Activated gamma-delta T cell (primary cell): ENCODE measurements at places on chromosomes 2 and 18.
A peak's percentile ranks its signal among the peaks of the same experiment; 100 is the strongest.

DNA sequence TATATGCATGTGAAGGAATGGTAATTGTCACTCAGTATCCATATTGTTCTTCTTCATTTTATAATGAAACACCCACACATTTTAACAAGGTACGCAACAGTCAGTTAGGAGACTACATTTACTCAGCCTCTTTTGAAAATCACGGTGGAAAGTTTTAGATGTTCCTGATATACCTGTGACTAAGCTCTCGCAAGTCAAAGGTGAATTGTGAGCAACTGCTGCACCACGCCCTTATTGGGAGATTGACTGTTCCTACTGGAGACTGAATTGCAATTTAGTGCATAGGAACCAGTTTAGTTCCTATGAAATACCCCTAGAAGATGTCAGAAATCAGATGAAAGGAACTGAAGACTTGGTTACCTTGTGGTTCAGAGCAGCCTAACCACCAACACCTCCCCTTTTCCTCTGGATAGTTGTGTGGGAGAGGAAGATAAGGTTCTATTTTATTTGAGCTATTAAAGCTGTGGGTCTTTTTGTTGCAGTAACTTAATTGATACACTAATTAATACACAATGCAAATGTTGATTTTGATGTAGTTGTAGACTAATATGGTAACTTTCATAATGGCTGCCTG is 1280.5 kb upstream of the CDH2 start:
- DNase-seq = no peak

- DNase-seq = no peak
Observed at GRCh38 chr2:38619458-38620164, 16.9 kb upstream of the HNRNPLL start.

GRCh38 chr2:206641226-206641625 is 1.1 kb upstream of the FAM237A start:
- no peak for DNase-seq

DNA sequence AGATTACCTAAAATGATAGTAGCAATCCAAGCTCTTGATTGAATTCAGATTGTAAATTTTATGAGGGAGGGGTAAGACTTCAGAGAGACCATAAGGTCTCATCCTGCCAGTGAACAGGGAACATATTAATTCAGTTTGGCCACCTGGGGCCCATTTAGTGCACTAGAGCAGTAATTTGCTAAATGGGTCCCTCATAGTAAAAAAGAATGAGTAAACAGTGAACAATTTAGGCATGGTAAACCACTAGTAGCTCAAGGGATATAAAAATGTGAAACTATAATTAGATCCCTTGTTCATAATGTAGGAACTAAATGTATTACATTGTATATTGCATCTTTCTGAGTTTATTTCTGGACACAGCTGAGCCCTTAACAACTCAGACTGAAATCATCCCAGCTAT is 4.9 kb upstream of the PHLPP1 start:
- no peak for DNase-seq

DNA sequence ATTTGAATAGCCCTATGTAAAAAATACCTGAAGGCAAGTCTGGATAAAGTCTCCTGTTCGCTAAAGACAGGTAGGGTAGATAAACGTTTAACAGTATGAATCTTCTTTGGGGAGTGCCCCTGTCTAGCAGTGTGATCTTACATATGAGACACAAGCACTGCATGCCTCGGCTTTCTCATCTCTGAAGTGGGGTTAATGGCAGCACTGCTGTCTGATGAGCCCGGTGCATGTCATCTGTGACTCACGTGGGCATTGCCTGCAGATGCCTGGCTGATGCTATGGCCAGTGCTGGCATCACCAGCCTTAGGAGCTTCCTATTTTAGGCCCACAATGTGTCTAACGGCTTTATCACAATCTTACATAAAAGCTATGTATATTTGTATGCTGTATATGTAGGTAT is 50.1 kb downstream of the GALR1 start:
- no peak for DNase-seq

DNA sequence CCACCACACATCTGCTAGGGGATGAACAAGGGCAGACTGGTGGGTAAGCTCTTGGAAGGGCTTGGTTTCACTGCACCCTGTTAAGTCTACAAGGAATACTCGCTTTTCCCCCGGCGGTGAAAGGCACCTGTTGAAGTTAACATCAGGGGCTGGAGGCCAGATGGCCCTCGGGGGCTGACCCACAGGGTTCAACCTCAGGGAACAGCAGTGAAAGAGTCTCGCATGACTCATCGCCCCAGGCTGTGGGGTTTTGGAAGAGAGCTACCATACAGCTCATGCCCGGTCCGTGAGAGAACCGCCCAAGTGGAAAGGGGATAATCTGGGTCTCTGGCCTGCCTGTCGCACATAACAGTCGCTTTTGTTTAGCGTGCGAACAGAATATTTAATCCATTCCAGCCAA is 748.0 kb downstream of the DPP10 start:
- no peak for DNase-seq

- DNase-seq = no peak
Observed at GRCh38 chr2:176161825-176162626, 4.9 kb downstream of the HOXD3 start.

- no peak for DNase-seq
Observed at GRCh38 chr2:8310557-8311455, 371.1 kb upstream of the ID2 start.

GRCh38 chr18:55097456-55098170 is 138.4 kb upstream of the CCDC68 start:
- no peak for DNase-seq

- no peak for DNase-seq
Observed at GRCh38 chr18:69686861-69687260, 260.8 kb downstream of the CD226 start.

GRCh38 chr2:144935191-144935590 is 415.3 kb upstream of the ZEB2 start:
- DNase-seq = no peak

GRCh38 chr2:101597347-101597944 is 100.1 kb upstream of the MAP4K4 start:
- DNase-seq = no peak

DNA sequence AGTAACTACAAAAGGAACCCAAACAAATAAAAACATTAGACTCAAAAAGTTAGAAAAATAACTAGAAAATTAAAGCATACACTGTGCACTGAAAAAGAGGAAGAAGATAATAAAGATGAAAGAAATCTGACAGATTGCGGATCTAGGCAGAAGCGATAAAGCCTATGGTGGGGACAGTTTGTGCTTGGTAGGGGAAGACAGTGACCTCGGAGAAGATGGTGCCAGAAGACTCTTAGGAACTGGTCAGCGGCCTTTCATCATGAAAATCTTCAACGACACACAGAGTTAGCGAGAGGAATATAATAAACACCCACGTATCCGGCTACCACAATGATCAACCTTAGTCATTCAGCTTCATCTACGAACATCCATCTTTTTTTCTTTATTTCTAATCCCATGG is 180.5 kb downstream of the HDAC4 start:
- DNase-seq = no peak

- no peak for DNase-seq
Observed at GRCh38 chr2:10278763-10279471, 23.8 kb upstream of the HPCAL1 start.

DNA sequence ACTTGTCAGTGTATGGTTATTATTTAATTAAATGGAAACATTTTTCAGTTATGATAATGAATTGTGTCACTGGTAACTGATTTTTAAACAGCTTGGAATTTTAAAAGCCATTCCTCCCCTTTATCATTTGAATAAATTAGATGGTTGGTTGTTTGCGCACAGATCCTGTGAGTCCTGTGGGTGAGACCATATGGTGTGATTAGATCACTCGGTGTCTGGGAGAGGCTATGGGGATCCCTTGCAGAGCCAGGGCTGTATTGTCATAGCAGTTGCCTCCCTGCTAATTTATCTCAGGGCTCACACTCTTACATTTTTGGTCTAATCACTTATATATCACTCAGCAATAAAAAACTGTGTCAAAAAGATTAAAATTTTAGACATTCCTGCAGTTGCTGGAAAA is 133.5 kb downstream of the ASXL3 start:
- no peak for DNase-seq

DNA sequence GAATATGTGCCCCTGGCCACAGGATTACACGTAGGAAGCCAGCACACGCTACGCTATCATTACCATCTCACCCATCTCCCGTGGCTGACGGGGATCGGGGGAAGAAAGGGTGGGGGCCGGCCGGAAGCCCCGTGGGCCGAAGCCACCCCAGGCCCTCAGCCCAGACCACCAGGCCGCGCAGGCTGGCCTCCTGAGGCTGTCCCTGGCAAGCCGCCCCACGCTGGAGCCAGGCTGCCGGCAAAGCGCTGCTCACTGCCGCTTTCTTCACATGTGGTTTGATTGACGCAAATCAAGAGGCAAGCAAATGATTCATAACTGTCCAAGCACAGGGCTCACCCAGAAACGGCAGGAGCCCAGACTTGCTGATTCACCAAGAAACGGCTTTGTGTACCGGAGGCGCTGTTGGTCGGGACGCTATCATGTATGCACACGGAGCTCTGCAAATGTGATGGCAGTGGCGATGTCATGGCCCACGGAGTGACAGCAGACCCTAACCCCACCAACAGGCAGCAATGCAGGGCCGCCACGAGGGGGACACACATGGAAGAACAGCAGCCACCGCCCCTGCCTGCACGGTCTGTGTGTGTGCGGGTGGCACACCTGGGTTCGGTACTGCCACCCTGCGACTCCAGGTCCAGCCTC is 125.7 kb downstream of the HDAC4 start:
- peak; percentile 67 for DNase-seq

GRCh38 chr18:3262234-3263131 is 550 bp downstream of the MYL12B start:
- peak; percentile 42 for DNase-seq

DNA sequence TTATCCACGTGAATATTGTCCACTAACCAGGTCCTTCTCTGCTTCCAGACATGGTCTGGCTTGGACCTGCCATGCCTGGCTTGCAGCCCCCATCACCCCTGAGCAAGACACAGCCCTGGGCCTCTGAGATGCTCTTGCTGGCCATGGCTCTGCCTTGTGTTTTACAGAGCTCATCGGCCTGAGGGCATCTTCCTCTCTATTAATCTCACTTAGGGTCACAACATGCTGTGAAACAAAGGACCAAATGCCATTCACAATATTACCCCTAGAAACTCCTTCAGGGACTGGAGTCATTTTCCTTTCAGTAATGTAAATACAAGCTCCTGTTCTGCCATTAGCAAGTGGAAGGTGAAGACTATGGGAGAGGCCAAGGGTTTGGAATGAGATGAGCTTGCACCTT is 6.8 kb upstream of the TPO start:
- DNase-seq = no peak

GRCh38 chr18:6719098-6719846 is 10.2 kb upstream of the ARHGAP28 start:
- no peak for DNase-seq

DNA sequence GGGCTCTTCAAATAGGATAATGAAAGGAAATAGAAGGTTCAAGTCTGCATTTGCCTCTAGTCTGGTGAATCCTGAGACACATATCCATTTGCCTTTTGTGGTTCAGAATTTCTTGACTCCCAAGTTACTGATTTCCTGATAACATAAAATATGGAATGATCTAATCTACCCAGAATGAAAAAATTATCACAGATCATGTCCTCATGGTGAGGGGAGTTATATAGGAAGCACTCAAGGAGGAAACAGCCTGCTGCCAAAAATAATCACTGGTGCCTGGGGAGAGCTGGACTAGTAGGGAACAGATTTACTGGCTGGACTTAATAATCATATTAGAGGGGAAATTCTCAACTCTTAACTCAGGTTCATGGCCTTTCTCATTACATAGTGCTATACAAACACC is 95.5 kb upstream of the STK17B start:
- no peak for DNase-seq

DNA sequence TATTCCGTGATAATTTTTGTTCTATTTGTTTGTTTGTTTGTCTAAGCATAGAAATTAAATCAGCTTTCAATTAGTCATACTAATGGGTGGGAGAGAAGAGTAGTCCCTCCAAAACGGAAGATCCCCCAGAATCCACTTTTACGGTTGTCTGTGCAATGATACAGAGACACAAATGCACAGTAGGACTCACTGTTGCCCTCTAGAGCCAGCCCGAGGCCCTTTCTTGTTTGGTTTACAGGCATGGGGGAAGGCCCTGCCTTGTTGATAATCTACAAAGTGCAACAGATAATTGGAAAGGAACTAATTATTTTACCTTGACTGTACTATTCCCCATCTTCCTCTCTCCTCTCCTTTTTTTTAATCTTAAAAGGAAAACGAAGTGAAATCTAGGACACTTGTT is 121.1 kb downstream of the ACOXL start:
- DNase-seq = no peak

DNA sequence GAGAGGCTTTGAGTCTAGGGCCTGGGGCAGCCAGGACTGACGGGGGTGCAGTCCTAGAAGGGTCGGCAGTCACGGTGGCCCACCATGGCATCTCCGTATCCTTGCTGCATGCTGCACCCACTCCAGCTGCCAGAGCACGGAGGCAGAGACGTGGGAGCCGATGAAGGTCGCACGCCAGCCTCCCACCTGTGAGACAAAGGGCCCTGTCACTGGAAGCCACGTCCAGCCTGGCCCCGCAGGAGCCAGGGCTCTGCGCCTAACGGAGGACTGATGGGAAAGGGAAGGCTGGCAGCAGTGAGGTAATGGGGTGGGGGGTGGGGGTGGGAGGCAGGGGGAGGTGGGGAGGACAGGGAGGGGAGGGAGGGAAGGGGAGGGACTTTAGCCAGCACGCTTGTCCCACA is 21.9 kb downstream of the ITM2C start:
- no peak for DNase-seq

DNA sequence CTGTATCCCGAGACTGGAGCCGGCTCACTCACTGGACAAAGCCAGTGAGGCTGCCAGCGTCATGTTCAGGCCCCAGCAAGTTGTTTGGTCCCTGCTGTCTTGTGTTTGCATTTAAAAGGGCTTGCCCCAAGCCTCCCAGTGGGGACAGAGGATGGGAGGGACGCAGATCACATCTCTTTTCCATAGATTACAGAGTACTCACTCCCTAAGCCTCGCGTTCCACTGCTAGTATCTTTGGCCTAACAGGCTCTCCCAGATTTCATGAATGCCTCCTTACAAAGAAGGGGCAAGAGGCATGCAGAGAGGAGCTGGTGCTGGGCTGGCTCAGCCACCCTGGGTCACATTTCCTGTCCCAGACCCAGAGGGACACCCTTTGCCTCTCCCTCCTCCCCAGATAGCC is 59.1 kb downstream of the CMPK2 start:
- no peak for DNase-seq
